Activated B cell treated with CpG ODN at 0.5 μM for 24 hours (primary cell): ENCODE measurements at places on chromosomes 5 and 9.
A peak's percentile ranks its signal among the peaks of the same experiment; 100 is the strongest.

DNA sequence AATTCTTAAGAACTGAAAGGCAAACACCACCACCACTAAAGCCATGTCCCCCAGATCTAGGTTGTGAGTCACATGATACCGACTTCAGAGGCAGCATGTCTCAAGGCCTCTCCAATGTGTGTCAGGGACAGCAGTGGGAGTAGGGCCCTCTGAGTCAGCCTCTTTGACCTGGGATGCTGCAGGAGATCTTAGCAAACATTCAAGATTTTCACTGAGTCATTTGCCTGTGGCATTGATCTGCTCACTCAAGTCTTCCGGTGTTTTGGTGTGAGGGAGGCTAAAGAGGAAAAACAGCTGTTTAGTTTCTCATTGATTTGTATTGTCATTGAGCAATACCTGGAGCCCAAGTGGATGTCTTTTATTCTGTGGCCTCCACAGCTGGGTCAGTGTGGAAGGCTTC is 36.1 kb downstream of the TMC1 start:
- no peak for DNase-seq
- no peaks in the 10 kb centered on the region for H3K4me1 ChIP-seq
- no peaks in the 10 kb centered on the region for H3K27me3 ChIP-seq
- no peak overlapping the region for H3K27ac ChIP-seq
- H3K4me3 ChIP-seq = no peak overlapping the region

DNA sequence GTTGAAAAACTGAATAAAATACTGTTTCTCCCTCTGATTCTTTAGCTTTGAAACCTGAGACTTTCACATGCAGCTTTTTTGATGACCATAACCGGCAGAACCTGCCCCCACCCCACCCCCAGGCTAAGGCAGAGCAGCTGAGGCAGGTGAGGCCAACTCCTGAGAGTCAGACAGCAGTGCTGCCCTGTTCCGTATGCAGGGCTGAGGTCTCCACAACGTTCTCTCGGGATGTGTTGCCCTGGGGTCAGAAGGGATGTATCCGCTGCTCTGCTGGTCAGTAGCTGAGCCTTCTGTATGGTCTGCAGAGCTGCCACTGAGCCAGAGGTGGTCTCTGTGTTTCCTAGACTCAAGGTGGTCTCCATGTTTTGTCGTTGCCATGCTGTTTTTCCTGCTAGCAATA is 190.5 kb downstream of the AOPEP start:
- DNase-seq = no peak
- peaks cover 3% of the 10 kb centered on the region for H3K4me1 ChIP-seq
- H3K36me3 ChIP-seq = no peaks in the 10 kb centered on the region

DNA sequence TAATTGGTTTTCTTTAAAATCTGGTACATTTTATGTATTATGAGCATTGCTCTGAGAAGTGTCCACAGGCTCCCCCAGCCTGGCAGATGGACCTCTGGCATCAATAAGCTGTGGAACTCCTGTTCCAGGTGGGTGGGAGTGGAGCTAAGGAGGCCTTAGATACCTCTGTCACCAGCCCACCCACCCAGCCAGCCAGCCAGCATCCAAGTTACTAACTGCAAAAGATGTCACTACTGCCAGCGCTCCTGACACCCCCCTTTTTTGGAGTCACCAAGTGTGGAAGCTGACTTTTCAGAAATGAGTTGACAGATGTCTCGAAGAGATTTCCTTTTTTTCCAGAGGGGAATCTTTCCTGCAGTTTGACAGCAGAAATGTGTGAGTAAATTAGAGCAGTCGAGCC is 111.2 kb downstream of the GALNT10 start:
- H3K4me3 ChIP-seq = no peak overlapping the region
- DNase-seq = no peak
- H3K36me3 ChIP-seq = peaks cover 66% of the 10 kb centered on the region

DNA sequence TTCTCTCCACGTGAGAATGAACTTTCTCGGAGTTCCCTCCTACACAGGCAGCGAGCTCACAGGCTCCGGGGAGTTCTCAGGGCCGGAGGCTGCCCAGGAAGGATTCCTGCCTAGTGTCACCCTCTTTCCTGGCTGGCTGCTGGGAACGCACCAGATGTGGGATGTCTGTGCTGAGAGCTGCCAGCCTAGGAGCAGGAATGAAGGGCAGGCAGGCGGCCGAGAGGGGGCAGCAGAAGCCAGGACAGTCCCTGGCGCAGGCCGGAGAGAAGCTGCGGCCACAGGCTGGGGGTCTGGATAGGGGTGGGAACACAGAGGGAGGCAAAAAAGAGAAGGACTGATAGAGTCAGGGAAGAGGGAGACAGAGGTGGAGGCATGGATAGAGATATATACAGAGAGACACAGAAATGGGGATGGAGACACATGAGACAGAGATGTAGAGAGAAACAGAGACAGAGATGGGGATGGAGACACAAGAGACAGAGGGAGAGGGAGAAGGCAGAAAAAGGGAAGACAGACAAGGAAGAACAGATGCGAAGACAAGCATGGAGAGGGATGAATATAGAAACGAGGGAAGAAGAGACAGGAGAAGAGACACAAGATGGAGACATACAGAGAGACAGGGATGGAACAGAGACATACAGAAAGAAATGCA is 25.3 kb upstream of the ENHO start:
- no peak overlapping the region for H3K27ac ChIP-seq
- H3K4me3 ChIP-seq = no peak overlapping the region
- no peaks in the 10 kb centered on the region for H3K4me1 ChIP-seq
- peak; percentile 34 for DNase-seq
- H3K36me3 ChIP-seq = no peaks in the 10 kb centered on the region
- peaks cover 29% of the 10 kb centered on the region for H3K27me3 ChIP-seq

- H3K4me3 ChIP-seq = no peak overlapping the region
- H3K36me3 ChIP-seq = no peaks in the 10 kb centered on the region
- no peak for DNase-seq
- no peak overlapping the region for H3K27ac ChIP-seq
Measured at GRCh38 chr9:18058564-18059442, 415.1 kb upstream of the ADAMTSL1 start.

DNA sequence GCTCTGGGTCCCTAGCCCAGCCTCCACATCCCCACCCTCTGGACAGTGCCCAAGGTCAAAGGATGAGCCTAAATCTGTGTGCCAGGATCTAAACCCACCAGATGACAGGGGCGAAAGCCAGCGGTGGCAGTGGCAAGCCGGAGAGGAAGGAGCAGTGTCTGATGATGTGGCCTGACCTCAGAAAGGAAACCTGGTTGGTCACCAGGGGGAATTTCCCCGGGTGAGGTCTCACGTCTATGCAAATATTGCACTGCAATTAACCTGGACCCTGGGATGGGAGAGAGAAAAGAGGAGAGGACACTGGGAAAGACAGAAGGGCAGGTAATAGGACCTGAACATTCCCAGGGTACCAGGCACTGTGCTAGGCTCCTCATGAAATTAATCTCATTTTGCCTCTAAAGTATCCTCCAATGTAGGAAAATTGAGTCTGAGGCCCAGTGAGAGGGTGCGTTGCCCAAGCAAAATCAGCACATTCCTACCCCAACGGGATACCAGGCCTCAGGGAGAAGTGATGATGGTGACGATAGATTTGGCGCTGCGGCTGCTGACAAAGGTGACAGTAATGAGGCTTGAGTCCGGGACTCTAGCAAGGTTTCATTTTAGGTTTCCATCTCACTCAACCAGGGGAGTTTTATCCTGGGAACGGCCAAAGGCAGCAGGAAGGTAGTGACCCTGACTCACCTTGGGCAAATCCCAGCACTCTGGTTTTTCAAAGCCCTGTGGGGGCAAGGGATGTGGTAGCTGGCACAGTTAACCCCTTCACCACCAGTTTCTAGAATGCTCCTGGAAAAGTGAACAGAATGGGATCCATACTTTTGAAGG is 13.4 kb upstream of the TNIP1 start:
- H3K4me1 ChIP-seq = peaks cover 79% of the 10 kb centered on the region
- DNase-seq = peak; percentile 47
- peak overlapping the region; percentile 94 for H3K27ac ChIP-seq
- H3K36me3 ChIP-seq = peaks cover 7% of the 10 kb centered on the region
- H3K27me3 ChIP-seq = no peaks in the 10 kb centered on the region

GRCh38 chr5:122439645-122440044 is 127.6 kb downstream of the SNCAIP start:
- H3K27ac ChIP-seq = no peak overlapping the region
- H3K27me3 ChIP-seq = peaks cover 13% of the 10 kb centered on the region
- H3K36me3 ChIP-seq = no peaks in the 10 kb centered on the region
- DNase-seq = no peak

- H3K27me3 ChIP-seq = no peaks in the 10 kb centered on the region
- no peak overlapping the region for H3K27ac ChIP-seq
- no peaks in the 10 kb centered on the region for H3K36me3 ChIP-seq
- H3K4me1 ChIP-seq = peaks cover 14% of the 10 kb centered on the region
Measured at GRCh38 chr5:76870046-76870445, 20.2 kb downstream of the S100Z start.

GRCh38 chr5:65952259-65952658 is 25.9 kb downstream of the ERBIN start:
- no peaks in the 10 kb centered on the region for H3K27me3 ChIP-seq
- no peak overlapping the region for H3K4me3 ChIP-seq
- peaks cover 59% of the 10 kb centered on the region for H3K4me1 ChIP-seq
- DNase-seq = no peak
- H3K27ac ChIP-seq = no peak overlapping the region
- H3K36me3 ChIP-seq = peaks cover 17% of the 10 kb centered on the region

DNA sequence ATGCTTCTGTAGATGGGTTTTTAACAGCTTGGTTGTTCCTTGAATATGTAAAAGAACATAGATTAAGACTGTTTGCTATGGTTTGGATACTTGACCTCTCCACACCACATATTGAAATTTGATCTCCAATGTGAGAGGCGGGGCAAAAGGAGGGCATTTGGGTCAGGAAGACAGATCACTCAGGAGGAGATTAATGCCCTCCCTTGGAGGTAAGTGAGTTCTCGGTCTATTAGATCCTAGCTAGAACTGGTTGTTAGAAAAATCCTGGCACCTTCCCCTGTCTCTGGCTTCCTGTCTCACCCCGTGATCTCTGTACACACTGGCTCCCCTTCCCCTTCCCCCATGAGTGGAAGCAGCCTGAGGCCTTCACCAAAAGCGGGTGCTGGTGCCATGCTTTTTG is 281.1 kb upstream of the ANKRD55 start:
- no peaks in the 10 kb centered on the region for H3K27me3 ChIP-seq
- DNase-seq = no peak
- peaks cover 13% of the 10 kb centered on the region for H3K4me1 ChIP-seq
- no peak overlapping the region for H3K27ac ChIP-seq
- no peaks in the 10 kb centered on the region for H3K36me3 ChIP-seq
- no peak overlapping the region for H3K4me3 ChIP-seq

GRCh38 chr5:143057580-143057999 is 287.4 kb downstream of the ARHGAP26 start:
- DNase-seq = no peak
- no peak overlapping the region for H3K4me3 ChIP-seq
- H3K36me3 ChIP-seq = peaks cover 35% of the 10 kb centered on the region
- H3K27ac ChIP-seq = no peak overlapping the region

GRCh38 chr9:128296340-128297220 is 20.5 kb downstream of the SWI5 start:
- no peak overlapping the region for H3K27ac ChIP-seq
- H3K36me3 ChIP-seq = no peaks in the 10 kb centered on the region
- H3K4me1 ChIP-seq = no peaks in the 10 kb centered on the region
- H3K4me3 ChIP-seq = no peak overlapping the region

DNA sequence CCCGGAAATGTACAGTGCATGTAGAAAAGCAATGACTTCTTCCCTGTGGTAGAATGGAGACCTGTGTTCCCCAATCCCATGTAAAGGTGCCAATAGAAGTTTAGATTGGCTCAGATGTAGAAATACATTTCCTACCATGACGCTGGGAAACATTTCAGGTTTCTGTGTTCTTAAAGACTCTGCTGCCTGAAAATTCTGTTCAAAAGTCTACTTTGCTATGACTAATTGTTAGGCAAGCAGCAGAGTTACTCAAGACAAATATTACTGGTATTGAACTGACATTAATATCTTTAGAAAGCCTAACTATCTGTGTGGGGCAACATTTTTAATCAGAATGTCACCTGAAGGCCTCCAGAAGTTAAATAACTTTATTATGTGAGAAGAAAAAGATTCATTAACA is 75.5 kb upstream of the ELL2 start:
- no peaks in the 10 kb centered on the region for H3K4me1 ChIP-seq
- H3K36me3 ChIP-seq = no peaks in the 10 kb centered on the region
- H3K4me3 ChIP-seq = no peak overlapping the region
- H3K27me3 ChIP-seq = peaks cover 7% of the 10 kb centered on the region
